ENCODE measurements at places on chromosomes 7 and 10.
A peak's percentile ranks its signal among the peaks of the same experiment; 100 is the strongest.

- peak; percentile 75 for DNase-seq
These were observed 101.0 kb downstream of the GSAP start for GRCh38 chr7:77315182-77315591.

DNA sequence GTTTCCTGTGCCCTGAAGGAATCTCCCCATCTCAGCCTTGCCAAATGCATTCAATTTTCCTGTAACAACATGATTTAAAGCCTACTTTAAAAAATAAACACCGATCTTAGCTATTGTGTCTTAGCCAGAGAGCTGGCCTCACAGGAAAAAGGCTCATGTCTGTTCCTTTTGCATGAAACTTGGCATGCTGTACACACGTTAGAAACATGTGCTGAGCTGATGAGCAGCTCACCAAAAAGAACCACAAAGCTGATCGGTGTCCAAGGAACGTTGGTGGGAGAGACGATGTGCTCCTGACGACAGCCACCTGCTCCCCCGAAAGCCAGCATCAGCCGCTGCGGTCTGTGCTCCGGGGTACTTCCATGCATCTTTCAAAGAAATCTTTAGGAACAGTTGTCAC is 135.9 kb downstream of the ADARB2 start:
- DNase-seq: no peak

DNA sequence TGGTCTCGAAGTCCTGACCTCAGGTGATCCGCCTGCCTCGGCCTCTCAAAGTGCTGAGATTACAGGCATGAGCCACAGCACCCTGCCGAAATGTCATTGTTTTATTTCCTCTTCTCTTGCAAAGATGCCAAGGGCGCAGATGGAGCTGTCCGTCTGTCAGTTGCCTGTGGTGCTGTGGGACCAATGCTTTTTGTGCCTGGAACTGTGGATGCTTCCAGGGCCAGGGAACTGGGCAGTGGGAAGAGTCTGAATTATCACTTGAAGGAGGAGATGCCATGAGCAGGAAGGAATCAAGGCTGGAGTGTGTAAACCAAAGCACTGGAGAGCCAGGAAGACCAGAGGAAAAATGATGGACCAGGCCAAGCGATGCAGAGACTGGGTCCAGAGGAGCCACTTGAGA is 459.9 kb downstream of the GALNT17 start:
- DNase-seq: no peak

DNA sequence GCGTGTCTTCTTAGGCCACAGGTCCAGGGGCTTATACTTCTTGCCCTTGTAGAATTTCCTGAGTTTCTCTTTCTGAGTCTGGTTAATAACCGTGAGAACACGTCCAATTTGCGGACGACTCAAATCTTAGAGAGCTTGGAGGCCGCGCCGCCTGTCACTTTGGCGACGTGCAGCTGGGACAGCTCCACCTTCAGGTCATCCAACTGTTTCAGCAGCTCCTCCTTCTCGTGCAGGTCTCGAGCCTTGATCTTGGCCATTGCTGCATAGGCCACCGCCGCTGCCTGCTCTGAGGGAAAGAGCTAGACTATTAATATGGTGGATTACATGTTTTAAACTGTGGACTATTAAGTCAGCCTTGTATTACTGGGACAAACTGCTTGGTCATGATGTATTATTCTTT is 26.9 kb downstream of the EVX1 start:
- no peak for DNase-seq

Measured in fibroblast of mammary gland (primary cell).